CD4-positive, alpha-beta memory T cell (primary cell): ENCODE measurements at places on chromosomes 7 and 10.

DNA sequence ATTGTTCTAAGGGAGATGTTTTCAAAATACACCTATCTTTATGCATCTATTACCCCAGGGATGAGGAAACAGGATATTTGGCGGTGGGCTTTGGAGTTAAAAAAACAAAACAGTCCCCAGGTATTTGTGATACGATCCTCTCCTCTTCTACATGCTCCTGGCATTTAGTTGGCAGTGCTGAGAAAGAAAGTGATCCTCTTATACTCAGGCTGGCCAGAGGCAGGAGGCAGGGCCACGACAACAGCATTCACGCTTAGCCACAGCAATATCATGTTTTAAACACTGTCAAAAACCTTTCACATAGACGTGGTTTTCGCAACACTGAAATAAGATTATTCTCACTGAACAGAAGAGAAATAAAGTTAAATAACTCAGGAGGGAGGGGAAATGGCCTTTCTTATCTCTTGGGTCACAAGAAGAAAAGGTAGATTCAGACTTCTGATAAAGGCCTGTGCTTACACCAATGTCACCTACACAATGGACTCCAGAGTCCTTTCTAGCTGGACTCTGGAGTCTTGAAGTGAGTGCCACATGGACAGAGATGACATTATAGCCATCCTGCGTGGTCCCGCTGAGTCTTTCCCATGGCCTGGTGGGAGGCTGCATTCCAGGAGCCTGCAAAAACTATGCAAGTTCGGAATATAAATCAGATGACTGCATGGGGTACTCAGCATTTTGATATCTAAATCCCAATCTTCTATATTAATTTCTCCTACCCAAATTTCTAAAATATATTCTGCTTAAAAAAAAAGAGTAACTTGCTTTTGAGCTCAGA lies 88.7 kb downstream of the PIP4K2A start:
- no peak for DNase-seq

- DNase-seq = no peak
These were observed 10.6 kb downstream of the CPSF4 start for GRCh38 chr7:99449326-99449725.

DNA sequence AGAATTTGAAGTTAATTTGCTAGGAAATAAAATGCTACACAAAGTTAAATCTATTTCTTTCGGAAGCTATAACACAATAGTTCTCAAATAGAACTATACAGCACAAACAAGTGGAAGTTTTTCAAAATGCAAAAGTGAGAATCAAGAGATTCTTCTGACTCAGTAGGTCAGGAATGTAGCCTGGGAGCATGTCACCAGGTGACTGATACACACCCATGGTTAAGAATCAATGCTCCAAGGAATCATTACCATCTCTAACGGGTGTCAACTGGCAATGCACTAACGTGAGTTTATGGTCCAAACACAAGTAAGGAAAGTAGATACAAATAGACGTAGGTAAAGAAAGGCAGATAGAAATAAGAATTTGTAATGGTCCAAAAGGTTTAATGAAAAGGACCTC lies 170.5 kb downstream of the SRPK2 start:
- DNase-seq = no peak

GRCh38 chr7:155295511-155295910 lies 2.2 kb upstream of the INSIG1 start:
- no peak for DNase-seq

DNA sequence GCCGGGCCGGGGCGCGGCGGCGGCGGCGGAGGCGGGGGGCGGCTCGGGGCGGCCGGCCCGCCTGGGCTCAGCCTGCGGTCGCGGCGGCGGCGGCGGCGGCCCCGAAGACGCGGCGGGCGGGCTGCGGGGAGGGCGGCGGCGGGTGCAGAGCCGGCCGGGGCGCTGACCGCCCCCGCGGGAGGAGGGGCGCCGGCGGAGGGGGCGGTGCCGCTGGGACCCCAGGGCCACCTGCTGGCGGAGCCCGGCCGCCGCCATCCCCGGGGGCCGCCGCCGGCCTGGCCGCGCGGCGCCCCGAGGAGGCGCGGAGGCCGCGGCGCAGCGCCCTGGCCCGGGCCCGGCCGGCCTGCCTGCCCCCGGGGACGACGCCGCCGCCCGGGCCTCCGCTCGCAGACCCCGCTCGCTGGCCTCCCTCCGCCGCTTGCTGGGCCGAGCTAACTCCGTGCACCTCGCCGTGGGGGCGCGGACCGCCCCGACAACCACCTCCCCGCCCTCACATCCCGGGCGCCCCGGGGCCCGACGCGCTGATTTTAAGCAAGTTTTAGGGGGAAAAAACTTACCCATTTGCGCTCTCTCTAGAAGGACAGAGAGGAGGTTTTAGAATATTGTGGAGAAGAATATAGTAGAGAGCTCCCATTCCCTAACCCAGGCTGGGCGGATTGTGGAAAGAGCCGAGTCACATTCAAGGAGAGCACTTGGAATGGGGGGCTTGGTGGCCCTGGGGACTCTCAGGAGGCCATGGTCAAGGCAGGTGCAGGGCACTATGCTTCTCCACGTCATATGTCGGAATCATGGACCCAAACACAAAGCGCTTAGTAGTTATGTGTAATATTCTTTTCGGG lies at the start of gene BEND7:
Gene BEND7 (minus strand): TSS at position 140 of the 839 bp plus-strand sequence. CDS start 481 bp downstream, outside the sequence.
- DNase-seq = no peak

DNA sequence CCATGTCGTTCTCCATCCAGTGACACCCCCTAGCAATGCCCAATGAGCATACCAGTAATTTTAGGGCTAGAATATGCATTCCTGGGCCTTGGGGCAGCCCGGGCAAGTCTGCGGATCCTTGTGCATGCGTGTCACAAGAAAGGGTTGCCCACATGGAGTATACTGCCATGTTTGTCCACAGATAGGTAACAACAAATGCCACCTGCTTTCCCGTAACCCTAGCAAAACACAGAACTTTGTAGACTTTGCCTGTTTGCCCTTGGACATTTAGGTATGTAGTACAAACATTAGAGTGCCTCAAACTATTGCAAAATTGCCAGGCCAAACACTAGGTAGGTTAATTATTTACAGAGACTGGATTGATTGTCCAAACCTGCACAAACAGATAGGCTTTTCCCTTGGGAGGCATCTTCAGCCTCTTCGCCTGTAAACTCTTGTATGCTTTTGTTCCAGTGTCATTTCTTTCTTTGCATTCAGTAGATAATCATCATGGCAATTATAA lies 117.0 kb downstream of the ADCY1 start:
- no peak for DNase-seq
